CD4-positive, alpha-beta memory T cell (primary cell): ENCODE measurements at places on chromosomes 6 and 20.

DNA sequence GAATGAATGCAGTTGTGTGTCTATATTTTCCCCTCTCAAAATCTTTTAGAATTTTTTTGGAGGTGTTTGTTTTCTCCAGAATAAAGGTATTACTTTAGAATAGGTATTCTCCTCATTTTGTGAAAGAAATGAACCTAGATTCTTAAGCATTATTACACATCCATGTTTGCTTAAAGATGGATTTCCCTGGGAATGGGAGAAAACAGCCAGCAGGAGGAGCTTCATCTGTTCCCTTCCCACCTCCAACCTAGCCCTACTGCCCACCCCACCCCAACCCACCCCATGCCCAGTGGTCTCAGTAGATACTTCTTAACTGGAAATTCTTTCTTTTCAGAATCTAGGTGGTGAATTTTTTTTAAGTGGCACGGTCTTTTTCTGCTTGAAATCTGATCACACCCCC is 127.8 kb downstream of the CD109 start:
- no peak for DNase-seq

- DNase-seq = no peak
These were observed 110.9 kb downstream of the ARMC2 start for GRCh38 chr6:108958900-108959770.

GRCh38 chr6:143096403-143096802 is 35.7 kb downstream of the AIG1 start:
- no peak for DNase-seq

GRCh38 chr6:53794137-53794719 is 577 bp upstream of the LRRC1 start:
- peak; percentile 67 for DNase-seq

DNA sequence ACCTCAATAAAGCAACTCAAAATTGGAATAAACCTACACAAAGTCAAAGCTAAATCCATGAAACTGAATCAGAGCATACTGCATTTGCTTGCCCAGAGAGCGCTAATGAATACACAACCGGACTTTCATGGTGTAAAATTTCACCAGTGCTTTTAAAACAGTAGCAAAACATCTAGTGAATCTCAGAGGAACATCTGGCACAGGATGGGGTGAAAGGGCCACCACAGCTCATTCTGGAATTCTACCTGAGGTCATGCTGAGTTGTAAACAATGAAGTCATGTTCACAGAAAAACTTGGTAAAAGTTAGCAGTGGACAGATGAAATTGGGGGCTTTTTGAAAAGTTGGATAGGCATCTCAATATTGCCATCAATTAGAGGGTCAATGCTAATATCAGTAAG is 125.6 kb upstream of the STXBP5 start:
- DNase-seq = no peak
